NCI-H2227 treated with DMSO at 0.1 percent for 48 hours (cell line): ENCODE measurements at places on chromosomes 1 and 21.

- DNase-seq: no peak
These were observed 2.3 kb upstream of the MKNK1 start for GRCh38 chr1:46606255-46606965.

DNA sequence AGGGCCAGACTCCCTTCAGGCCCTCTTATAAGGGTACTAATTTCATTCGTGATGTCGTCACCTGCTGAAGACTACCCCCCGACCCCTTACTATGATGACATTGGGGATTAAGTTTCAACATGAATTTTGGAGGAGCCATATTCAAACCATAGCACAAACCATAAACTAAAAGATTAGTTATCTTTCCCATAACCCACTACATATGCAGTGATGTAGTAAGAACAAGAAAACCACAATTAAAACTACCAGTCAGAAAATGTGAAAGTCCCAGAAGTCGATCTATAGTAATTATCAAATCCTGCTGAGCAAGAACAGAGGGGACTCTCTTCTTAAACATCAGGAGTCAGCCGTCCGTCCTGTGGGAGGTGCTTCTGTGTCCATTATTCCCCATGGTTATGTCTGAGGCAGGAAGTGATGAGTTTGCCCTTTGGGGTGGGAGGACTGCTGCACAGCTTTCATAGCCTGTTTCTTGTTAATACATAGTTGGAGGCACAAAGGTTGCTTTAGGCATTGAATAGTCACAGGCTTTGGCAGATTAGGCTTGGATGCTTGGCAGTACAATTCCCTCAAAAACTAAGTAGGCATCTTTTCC lies 35.9 kb upstream of the PTGFRN start:
- DNase-seq: peak; percentile 14

DNA sequence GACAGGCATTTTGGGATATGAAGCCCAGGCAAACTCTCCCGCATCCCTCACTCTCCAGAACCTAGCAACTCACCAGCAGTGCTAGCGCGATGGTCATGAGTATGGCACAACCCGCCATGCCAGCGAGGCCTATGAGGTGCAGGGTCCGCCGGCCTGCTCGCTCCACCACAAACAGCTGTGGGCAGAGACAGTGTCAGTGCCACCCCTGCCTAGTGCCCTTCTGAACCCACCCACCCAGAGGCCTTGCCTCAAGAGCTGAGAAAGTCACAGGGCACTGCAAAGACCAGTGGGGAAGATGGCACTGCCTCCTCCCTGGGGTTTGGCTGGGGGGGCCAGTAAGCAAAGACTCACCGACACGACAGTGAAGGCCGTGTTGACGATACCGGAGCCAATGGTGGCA lies 29.8 kb downstream of the SLC2A1 start:
- no peak for DNase-seq

DNA sequence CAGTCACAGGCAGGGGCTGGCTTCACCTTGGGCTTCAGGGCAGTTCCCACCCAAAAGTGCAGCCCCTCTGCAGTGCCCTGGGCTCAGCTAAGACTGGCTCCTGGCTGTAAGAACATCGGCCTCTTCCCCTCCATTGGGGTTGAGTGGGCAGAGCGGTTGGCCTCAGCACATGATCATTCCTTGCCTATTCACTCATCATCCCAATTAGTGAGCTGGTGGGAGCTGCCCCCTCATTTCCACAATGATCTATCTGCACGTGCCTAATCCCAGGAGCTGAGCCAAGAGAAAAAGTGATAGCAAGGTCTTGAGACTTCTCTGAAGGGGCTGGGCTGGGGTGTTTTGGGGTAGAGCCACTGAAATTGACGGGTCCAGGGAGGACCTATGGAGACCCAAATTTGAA lies 133.6 kb downstream of the SYF2 start:
- DNase-seq: no peak

GRCh38 chr1:88741413-88741812 lies 57.3 kb downstream of the PKN2 start:
- DNase-seq: no peak

DNA sequence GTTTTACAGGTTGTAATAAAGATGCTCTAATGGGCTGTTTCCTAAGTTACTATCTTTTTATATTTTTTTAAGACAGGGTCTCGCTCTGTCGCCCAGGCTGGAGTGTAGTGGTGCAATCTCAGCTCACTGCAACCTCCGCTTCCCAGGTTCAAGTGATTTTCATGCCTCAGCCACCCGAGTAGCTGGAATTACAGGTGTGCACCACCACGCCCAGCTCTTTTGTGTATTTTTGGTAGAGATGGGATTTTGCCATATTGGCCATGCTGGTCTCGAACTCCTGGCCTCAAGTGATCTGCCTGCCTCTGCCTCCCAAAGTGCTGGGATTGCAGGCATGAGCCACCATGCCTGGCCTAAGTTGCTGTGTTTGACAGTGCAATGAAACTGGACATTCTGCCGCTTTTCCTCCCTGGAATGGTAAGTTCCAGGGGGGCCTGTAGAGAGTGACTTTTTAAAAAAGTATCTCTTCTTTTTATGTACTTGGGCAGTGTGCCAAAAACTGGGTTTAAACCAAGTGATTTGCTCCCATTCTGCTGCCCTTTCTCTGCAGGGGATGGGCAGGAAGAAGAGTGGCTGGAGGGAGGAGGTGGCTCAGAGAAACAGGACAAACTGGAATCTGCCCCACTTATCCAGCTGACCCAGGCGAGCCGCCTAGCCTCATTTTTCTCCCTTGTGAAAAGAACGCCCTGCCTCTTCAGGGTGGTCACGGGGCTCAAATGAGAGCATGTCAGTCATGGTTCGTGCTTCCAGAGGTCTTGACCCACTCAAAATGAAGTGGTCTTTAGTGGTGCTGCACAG lies 2.3 kb downstream of the SLC37A1 start:
- DNase-seq: peak; percentile 91

DNA sequence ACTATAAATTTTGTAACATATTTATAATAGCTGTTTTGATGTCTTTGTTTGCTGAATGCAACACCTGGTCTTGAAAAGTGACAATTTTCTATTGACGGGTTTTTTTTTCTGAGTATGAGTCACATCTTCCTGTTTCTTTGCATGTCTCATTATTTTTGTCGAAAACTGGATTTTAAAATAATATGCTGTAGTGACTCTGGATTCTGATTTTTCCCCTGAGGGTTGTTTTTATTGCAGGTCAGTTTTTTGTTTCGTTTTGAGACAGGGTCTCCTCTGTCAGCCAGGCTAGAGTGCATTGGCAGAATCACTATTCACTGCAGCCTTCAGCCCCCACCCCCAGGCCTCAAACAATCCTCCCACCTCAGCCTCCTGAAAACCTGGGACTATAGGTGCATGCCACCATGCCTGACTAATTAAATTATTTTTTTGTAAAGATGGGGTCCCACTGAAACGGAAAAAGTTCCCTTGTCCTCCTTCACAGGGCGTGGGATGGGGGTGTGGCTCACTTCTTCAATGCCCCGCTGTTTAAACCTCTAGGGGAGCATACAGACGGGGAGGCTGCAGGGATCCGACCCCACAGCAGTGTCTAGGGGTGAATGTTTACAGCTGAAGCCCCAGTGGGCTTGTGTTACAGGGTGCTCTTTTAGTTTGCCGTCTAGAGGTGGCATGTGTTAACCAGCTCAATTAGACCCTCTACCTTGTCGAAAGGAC lies 11.3 kb upstream of the PPIE start:
- no peak for DNase-seq

- no peak for DNase-seq
These were observed 8.5 kb downstream of the SIKE1 start for GRCh38 chr1:114771992-114772391.

GRCh38 chr1:64967381-64967780 lies 1.0 kb upstream of the JAK1 start:
- DNase-seq: no peak

GRCh38 chr1:9108056-9108665 lies 20.7 kb downstream of the GPR157 start:
- no peak for DNase-seq

DNA sequence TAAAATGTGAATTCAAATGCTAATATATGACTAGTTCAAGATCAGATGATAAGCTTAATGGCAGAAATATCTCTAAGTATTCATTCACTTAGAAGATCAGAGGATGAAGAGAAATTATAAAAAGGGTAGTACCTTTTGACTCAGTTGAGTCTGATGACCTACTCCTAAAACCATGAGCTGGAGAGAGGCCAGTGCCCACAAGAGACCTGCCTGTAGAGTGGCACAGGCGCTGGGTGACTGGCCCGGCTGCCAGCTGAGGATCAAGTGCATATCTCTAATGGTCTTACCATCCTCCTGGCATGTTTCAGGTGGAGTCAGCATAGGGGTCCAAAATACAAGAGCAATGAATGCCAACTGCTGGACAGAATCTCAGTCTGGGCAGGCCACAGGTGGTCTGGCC lies 14.1 kb downstream of the DDAH1 start:
- DNase-seq: no peak

GRCh38 chr1:205416322-205416721 lies 5.5 kb downstream of the LEMD1 start:
- DNase-seq: no peak

DNA sequence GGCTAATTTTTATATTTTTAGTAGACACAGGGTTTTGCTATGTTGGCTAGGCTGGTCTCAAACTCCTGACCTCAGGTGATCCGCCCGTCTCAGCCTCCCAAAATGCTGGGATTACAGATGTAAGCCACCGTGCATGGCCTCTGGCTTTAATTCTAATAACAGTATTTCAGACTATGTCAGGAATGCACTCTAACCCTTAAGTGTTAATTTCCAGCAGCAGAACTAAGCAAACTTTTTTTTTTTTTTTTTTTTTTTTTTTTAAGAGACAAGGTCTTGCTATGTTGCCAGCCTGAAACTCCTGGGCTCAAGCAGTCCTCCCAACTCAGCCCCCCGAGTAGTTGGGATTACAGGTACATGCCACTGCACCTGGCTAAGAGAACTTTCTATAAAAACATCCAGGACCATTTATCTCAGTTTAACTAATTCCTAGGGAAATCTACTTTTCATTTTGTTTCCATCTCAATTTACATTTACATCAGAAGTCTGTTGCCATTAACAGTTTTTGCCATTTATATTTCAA lies 6.5 kb downstream of the DCAF8 start:
- no peak for DNase-seq

DNA sequence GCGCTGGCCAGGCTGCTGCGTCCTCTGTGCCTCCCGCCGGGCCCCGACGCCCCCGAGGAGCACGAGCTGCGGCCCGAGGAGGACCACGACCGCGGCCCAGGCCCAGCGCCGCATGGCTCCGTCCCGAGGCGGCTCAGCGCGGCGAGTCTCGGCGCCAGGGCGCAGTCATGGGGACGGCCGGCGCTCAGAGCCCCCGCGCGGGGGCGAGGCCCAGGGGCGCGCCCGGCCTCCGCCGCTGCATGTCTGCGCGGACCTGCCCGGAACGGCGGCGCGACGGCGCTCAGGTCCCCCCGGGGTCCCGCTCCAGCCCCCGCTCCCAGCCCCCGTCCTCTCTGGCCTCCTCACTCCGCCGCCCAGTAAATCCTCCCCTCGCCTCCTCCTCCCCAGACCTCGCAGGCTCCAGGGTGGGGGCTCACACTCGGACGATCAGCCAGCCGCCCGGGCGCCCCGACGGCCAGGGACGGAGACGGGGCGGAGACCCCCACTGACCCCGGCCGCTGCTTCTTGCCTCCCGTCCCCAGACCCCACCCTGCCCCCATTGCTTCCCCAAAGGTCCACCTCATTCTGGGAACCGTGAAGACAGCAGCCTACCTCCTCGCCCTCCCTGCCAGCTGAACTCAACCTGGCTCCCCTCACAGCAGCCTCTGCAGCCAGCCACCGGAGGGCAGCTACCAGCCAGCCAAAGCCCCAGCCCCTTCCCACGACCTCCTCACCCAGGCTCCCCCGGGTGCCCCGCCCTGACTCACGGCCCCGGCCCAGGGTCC lies at the start of gene C1QTNF12:
TSS of gene C1QTNF12 (minus strand) at position 146 of the 764 bp plus-strand sequence. CDS start at position 114, 32 bp downstream.
- no peak for DNase-seq

DNA sequence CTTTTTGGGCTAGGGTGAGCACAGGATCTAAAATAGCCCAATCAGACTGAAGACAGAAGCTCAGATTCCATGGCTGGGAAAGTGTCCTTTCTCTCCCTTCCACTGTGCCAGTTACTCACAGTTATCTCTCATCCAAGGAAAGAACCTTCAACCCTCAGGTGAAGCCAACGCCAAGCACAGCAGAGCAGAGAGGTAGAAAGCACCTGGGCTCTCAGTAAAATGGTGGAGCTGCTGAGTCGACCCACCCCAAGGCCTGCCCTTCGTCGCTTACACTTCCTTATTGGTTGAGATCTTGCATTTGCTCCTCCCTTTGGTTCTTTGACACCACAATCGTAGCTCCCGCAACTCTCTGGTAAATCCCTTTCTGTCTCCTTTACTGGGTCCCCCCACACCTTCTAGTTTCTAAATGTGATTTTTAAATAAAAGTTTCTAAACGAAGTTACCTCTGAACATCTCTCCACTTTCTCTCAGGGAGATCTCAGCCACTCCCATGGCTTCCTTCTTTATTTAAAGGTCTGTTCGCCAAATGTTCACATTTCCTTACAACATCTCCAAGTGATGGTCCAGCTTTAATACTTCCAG lies 27.5 kb upstream of the SLC30A1 start:
- no peak for DNase-seq

- no peak for DNase-seq
These were observed 421.3 kb downstream of the NEGR1 start for GRCh38 chr1:71861022-71861421.

GRCh38 chr1:195202241-195202640 lies 1406.0 kb downstream of the KCNT2 start:
- no peak for DNase-seq

DNA sequence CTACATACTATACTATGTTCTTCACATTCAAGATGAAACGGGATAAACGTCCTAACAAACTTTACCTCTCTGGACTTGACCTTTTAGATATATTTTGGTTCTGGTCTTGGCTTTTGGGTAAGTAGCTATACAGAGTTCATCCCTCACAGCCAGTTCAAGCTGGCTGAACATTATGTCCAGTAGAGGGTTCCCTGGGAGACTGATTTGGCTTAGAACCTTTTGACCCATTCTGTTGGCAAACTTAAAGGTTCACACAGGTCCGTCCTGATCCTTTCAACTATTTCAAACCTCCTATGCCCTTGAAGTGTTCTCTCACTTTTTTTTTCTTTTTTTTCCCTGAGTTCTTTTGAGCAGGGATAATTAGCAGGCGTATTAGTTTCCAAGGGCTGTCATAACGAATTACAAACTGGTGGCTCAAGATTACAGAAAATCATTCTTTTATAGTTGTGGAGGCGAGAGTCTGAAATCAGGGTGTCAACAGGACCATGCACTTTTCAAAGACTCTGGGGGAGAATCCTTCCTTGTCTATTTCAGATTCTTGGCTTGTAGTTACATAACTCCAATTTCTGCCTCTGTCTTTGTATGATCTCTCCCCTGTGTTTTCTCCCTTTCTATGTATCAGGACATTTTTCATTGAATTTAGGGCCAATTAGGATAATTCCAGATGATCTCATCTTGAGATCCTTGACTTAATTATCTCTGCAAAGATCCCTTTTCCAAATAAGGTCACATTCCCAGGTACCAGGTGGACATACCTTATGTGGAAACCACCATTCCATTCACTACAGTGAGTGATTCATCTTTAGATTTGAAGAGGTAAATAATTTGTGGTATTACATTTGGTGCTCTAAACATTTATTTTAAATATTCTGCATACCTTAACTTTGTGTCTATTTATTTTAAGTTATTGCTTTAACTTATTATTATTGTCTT lies 257.4 kb upstream of the USP25 start:
- no peak for DNase-seq
